ENCODE measurements at places on chromosomes 5 and 9. TPM values are rescaled to one million over a fixed set of nuclear protein-coding genes. Genes with fewer than 3 reads are reported as not detected.

DNA sequence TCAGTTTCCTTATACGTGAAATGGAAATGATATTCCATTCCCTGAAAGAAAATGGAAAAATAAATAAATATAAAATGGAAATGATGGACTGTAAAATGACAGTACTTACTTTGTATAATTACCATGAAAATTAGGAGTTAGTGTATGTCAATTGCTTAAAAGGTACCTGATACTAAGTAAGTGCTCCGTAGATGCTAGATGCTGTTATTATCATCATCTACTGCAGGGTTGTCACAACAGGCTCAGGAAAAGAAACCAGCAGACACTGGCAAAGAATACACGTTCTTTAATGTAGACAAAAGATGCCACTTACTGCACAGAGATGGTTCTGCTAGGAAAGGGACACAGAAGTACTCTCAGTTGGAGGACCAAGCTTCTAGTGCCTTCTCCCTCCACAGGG lies 64.0 kb upstream of the KCNN2 start:
- no peak for DNase-seq

- DNase-seq: no peak
Measured at GRCh38 chr5:69331528-69332445, 814 bp downstream of the CCDC125 start.

The ARHGEF37 gene
- 11.0 TPM for total RNA-seq

- no peak for DNase-seq
Measured at GRCh38 chr5:177357146-177357458, 622 bp upstream of the RGS14 start.

DNA sequence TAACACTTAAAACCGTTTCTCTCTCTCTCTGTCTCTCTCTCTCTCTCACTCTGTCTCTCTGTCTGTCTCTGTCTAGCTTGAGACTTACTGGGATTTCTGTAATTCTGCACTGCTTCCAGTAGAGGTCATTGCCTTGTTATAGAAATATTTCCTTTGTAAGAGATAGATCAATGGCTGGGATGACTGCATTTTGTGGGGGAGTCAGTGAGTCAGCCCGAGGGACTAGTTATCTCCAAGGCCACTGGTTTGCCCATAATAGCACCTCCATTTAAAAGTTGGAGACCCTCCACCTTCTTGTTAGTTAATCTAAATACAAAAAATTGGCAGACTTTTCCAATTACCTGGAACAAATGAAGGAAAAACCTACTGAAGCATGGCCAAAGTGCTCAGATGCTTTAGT lies 547.2 kb downstream of the LRRC70 start:
- DNase-seq: no peak

- DNase-seq: no peak
Measured at GRCh38 chr5:35061211-35061770, 13.5 kb upstream of the AGXT2 start.

- no peak for DNase-seq
Measured at GRCh38 chr5:177300951-177301350, 2.6 kb downstream of the RAB24 start.

- no peak for DNase-seq
Measured at GRCh38 chr9:79176014-79176697, 395.6 kb upstream of the TLE4 start.

DNA sequence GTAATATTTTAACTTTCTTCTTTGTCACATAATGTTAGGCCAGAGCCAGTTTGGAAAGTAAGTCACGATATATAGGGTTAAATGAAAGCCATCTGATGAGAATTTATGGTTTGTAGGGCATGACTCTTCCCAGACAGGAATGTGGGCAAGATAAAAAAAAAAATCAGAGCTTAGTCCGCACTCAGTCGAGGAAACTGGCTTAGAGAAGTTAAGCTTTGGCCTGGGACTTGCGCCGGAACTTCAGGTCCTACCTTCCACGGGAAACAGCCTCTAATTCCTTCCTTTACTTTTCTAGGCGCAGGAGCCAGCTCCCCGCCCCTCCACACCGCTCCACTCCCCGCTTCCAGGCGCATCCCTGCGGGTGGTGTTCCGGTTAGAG lies 475 bp downstream of the DDX31 start:
- no peak for DNase-seq

DNA sequence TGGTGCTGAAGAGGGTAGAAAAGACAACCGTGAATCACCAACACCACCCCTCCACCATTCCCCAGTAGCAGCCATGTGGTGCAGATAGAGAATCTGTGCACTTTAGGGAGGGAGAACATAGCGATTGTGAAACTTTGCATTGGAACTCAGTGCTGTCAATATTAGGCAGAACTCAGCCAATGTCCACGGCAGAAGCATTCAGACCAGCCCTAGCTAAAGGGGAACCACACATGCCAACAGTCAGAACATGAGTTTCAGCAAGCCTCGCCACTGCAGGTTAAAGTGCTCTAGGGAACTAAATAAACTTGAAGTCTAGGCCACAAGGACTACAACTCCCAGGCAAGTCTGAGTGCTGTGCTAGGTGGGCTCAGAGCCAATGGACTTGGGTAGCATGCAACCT lies 38.5 kb upstream of the DEPDC1B start:
- DNase-seq: no peak

The GARIN3 gene
- total RNA-seq: not detected

DNA sequence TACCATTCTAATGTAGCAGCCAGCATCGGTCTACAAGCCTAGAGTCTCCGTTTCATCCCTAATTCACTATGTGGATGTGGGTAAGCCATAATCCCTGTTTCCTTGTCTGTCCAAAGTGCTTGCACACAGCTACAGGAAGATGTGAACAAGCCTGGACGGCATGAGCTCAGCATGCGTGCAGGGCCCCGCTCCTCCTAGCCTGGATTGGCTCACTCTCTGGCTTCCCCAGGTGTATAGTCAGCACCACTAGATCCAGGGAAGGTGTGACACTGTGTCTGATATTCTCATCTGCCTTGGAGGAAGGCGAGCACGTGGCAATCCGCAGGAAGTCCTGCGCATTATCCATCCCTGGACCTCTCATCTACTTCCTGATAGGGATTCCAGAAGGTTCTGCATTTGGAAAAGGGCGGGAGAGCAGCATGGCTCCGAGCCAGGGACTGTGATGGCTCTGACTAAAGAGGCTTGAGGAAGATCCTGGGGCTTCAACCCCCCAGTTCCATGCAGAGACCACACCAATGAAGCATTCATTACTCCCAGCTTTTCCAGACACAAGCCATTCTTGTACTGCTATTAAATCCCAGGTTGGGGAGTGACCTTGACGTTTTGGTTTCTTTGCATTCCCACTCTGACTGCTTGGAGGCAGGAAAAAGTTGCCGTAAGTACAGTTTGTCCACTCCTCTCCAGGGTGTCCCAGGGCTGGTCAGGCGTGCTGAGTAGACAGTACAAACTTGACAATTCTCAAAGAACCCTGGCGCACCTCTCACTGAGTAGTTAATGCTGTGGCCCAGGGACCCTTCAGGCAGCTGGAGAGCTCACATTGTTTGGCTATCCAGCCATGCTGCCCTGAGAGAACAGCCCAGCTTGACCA lies 65.6 kb downstream of the PSD2 start:
- no peak for DNase-seq

The GCNT4 gene
- 0.41 TPM for total RNA-seq

GRCh38 chr9:135555203-135555602 lies 6.4 kb upstream of the PAEP start:
- DNase-seq: no peak

The FAM81B gene
- total RNA-seq: 24.7 TPM

GRCh38 chr5:63025679-63026078 lies 447.1 kb downstream of the LRRC70 start:
- no peak for DNase-seq

- DNase-seq: no peak
Measured at GRCh38 chr9:86458191-86458855, 104.1 kb upstream of the TUT7 start.

DNA sequence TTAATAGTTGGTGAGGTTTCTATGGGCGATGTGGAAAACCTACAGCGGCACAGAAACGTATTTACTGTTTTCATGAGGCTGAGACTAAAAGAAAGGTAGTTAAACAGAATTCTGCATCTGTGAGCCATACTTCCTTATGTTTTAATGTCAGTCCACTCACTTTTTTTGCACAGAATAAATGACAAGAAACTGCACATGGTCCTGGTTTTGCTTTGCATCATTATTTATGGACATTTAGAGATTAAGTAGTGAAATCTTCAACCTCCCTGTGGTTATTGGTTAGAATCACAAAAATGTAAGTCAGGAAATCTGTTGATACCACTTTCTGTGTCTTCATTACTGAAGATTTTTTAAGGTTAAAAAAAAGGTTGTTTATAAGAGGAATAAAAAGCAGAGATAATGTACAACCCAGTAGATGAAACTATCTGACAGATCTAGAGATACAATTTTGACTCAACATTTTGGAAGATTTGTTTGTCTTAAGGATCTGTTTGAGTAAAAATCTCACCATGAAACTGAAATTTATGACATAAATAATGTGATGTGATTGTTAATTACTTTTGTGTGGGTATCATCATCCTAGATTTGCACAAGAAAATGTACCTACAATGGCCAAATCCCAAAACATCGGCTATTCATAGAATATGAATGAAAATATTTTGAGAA lies 2.4 kb downstream of the PRR16 start:
- DNase-seq: no peak

DNA sequence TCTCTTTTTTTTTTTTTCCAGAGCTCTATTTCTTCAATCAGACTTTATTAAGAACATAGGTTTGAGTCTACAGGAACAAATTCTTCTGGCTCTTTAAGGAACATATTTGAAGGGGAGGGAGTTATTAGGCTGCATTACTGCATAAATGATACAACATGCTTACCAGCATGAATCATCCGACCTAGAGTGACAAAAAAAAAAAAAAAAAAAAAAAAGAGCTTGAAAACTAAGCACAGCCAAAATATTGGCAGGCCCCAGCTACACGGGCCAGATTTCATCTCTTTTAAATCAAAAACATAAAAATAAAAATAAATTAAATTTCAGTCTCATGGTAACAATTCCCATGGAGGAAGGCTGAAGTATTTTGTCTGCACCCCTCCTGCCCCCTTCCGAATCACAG lies 26.3 kb downstream of the MSX2 start:
- DNase-seq: no peak

DNA sequence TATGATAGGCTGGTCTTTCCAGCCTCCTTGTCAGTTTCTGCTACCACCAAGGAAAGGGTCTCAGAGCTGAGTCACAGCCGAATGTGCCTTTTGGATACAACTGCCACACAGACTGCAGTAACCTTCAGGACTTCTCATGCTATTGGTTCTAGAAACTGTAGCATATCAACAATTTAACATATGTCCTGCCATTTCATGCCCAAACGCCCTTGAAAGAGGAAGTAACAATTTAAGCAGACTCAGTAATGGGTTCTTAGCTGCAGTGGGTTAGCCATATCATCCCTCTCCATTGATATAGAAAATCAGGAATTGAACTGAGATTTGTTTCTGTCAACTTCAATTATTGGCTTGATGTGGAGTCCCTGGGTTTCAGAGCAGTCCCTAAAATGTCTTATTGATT lies 4.1 kb upstream of the CLK4 start:
- DNase-seq: no peak

GRCh38 chr5:431001-431710 lies 11.8 kb upstream of the EXOC3 start:
- no peak for DNase-seq

DNA sequence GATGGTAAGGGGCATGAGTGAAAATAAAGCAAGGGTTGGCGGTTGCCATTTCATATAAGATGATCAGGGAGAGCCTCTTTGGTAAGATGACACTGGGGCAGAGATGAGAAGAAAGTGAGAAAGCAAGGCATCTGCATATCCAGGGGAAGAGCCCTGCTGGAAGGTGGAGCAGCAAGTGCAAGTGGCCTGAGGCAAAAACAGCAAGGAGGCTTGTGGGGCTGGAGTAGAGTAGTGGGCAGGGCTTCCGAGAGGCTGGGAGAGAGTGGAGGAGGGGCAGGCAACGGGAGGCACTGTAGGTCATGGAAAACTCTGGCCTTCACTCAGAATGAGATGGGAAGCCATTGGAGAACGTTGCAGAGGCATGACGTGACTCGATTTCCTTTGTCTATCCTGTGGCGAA lies 199.2 kb downstream of the ARHGEF28 start:
- no peak for DNase-seq

DNA sequence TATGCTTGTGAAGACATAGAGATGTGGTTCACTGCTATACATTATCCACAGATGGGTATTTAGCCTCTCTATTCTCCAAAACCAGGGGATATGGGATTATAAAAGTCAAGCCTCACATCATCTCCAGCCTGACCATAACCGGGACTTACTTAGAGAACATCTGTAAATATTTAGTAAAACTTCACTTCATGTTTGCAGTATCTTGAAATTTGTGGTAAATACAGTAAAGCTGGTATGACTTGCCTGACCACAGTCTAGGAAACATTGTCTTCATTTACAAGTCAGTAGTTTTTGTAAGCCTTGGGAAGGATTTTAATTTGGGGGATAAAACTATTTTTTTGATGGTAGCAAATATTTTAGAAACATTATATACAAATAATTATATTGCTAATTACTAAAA lies 64.2 kb downstream of the MAST4 start:
- DNase-seq: no peak

DNA sequence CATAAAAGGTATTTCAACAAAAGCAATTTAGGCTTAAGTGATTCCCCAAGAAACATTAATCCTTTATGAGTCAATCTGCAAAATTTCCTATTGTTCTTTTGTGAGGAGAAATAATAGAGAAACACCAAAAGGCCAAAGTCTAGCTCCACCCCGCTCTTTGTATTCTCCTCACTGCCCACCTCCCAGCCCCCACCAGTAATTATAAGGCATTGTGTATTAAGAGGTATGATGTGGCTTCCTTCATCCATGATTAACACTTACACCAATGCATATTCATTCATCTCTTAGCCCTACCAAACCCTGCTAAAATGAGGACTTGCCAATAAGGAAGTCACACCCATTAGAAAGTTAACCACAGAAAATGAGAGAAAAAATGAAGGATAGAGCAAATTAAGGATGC lies 105.3 kb upstream of the SPATA31D4 start:
- DNase-seq: no peak

DNA sequence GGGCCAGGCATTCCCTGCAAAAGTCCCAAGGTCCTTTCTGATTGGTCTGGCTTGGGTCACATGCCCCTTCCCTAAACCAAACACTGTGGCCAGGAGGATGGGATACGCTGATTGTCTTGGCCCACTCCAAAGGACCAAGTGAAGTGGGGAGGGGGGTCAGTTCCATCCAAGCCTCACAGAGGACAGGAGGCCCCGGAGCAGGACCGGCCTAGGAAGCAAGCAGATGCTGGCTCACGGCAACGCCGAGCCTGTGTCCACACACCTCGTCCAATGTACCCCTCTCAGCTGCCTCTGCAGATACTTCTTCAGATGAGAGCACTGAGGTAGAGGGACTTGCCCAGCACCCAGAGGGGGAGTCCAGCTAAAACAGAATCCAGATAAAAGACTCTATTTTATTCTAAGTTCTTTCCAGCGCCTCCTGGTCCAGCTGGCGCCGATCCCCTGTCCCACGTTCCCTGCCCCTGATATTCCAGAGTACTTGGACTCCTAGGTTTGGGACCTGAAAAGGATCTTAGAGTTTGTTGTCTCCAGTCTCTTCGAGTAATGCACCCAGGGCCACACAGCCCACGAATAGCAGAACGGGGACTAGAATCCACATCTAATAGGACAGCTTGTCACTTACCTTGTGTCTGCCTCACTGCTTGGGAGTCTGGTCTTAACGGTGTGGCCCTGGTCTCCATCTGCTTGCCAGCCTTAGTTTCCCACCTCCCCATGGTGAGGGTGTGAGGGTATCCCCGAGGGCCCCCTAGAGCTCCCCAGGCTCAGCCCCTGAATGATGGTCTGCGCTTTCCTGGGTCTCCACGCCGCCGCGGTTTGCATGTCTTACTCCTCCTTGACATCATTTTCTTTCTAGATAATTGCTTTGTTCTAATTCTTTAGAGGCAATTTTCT lies 72.4 kb upstream of the UNC5A start:
- no peak for DNase-seq

Data from right atrium auricular region (tissue), 2 donors.